RCC 7860 (cell line): ENCODE measurements at places on chromosomes 16 and 17.

- no peak for DNase-seq
Observed at GRCh38 chr17:63476854-63477479, at the start of gene ACE. Gene ACE, plus strand, starts transcription at chr17:63477061. Its CDS starts 34 bp downstream, at chr17:63477095.

DNA sequence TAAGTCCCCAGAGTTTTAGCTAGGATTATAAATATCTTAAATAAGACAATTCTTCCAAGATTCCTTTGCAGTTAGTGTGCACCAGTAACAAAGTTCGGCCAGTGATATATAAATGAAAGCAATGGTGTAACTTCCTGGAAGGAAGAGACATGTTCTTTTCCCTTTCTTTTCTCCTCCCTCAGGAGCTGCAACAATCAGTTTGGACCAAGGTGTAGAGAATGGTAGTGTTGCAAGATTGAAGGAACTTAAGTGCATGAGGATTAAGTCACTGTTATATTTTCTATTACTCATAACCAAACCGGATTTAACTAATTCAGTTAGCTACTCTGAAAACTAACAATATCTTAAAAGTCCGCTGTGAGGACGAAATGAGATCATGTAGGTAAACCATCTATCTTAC, 68.9 kb upstream of the KCNJ16 start:
- DNase-seq: no peak

DNA sequence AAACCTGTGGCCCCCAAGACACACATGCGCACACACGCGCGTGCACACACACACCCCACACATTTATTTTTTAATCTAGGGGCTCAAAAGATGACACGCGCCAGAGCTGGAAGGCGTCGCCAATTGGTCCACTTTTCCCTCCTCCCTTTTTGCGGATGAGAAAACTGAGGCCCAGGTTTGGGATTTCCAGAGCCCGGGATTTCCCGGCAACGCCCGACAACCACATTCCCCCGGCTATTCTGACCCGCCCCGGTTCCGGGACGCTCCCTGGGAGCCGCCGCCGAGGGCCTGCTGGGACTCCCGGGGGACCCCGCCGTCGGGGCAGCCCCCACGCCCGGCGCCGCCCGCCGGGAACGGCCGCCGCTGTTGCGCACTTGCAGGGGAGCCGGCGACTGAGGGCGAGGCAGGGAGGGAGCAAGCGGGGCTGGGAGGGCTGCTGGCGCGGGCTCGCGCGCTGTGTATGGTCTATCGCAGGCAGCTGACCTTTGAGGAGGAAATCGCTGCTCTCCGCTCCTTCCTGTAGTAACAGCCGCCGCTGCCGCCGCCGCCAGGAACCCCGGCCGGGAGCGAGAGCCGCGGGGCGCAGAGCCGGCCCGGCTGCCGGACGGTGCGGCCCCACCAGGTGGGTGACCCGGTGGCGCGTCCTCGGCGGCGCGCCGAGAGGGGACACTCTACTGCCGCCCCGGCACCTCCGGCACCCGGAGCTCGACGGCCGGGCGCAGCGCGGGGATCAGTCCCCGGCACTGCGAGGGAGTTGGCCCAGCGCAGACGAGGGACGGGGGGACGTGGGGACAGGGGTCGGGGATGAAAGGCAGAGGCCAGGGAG, at the start of gene STAT5A:
TSS of gene STAT5A (plus strand) at position 522 of the 826 bp plus-strand sequence. CDS start 914 bp downstream, outside the sequence.
- no peak for DNase-seq

- peak; percentile 99 for DNase-seq
Observed at GRCh38 chr17:43469145-43469544, 14.6 kb upstream of the DHX8 start.

GRCh38 chr17:55175788-55176427, 88.9 kb upstream of the HLF start:
- no peak for DNase-seq

DNA sequence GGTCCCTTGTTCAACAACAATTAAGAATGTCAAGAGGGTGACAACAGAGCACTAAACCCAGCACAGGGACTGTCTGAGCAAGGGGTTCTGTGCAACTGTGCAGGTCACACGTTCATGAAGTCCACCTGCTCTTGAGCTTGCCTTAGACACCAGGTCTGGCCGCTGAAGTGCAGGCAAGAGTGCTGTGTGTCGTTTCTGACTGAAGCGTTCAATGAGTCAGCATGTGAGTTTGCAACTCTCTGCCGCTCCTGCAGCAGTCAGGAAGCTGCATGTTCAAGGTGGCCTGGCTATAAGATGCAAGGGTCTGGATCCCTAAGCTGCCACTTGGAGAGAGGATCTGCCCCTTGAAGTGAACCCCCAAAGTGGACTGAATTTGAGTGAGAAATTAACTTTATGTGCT, 332.7 kb upstream of the HSBP1 start:
- no peak for DNase-seq

DNA sequence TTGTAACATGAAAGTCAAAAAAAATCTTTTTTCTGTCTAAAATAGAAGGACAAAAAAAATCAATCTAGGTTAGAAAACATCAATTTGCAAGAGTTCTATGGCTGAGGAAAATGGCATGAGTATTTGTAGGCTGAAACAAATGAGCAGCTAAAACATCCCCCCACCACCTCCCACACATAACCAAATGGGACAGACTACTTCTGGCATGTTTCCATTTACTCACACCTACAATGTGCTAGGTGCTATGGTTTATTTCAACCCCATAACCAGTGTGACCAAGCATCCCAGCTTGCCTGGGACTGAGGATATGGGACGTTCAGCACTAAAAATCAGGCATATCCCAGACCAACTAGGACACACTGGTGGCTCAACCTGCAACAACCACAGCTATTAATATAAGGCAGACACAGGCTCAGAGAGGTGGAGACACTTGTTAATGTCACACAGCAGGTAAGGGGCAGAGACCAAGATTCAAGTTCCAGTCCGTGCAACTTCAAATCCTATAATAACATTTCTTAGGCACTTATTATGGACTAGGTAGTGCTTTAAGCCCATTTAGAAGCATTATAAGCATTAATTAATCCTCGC, 96.0 kb downstream of the XYLT1 start:
- DNase-seq: no peak

DNA sequence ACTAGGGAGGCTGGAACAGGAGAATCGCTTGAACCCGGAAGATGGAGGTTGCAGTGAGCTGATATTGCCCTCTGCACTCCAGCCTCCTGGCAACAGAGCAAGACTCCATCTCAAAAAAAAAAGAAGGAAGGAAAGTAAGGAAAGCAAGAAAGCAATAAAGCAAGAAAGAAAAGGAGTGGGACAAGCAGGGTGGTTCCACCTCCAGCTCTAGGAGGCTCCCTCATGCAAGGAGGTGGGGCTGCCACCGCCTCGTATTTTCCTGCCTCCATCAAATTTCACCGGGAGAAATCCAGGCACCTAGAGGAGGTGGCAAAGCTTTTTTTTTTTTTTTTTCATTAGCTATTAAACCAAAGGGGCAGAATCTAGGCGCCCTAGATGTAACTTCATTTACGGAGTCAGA, 1.0 kb downstream of the CYB561 start:
- DNase-seq: no peak

DNA sequence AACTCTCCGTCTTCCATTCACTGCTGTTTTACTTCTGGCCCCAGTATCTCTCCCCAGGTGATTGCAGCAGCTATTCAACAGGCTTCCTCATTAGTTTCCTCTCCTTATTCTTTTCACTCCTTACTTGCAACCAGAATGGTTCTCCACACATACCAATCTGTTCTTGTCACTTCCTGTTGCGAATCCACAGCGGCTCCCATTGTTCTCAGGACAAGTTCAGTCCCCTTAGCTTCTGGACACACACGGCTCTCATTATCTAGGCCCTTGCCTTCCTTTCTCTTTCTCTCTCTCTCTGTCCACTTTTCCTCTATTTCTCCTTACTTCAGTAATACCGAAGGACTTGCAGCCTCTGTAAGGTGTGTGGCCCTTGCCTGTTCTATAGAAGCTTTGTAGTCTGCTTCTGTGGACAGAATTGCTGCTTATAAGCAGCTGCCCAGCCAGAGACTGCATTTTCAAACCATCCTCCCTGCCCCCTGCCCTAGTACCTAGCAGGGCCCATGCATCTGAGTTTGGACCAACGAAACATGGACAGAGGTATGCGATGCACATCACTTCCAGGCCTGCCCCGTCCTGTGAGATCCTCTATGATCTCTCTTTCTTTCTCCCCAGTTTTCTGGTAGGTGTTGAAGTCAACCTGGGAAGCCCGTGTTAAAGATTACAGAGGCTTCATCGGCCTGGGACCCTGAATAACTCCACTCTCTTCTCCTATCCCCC, 45.7 kb downstream of the VAT1L start:
- DNase-seq: peak; percentile 21

DNA sequence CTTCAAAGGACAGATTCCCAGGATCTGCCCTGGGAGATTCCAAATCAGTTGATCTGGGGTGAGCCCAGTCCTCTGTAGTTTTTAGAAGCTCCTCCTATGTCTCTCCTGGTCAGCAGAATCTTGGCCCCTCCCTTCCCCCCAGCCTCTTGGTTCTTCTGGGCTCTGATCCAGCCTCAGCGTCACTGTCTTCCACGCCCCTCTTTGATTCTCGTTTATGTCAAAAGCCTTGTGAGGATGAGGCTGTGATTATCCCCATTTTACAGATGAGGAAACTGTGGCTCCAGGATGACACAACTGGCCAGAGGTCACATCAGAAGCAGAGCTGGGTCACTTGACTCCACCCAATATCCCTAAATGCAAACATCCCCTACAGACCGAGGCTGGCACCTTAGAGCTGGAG, 840 bp upstream of the CDH5 start:
- DNase-seq: no peak

DNA sequence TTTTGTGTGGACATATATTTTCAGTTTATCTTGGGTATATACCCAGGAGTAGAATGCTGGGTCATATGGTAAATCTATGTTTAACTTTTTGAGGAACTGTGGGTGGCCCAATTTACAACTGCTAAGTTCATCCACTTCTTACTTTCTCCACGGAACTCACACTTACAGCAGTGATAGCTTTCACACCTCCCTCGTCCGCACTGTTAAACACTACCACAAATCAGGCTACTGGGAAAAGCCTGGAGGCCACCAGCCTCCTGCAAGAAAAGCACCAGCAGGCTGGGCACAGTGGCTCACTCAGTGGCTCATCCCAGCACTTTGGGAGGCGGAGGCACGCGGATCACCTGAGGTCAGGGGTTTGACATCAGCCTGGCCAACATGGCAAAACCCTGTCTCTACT, 14.7 kb upstream of the ZG16 start:
- DNase-seq: no peak

- DNase-seq: no peak
Observed at GRCh38 chr16:59339871-59340270, 605.8 kb upstream of the GOT2 start.

- no peak for DNase-seq
Observed at GRCh38 chr17:43341715-43342588, 56.8 kb upstream of the ARL4D start.

GRCh38 chr17:34098699-34099098, 156.4 kb upstream of the CCL2 start:
- no peak for DNase-seq

GRCh38 chr17:1060991-1061390, 64.1 kb downstream of the TIMM22 start:
- peak; percentile 93 for DNase-seq

DNA sequence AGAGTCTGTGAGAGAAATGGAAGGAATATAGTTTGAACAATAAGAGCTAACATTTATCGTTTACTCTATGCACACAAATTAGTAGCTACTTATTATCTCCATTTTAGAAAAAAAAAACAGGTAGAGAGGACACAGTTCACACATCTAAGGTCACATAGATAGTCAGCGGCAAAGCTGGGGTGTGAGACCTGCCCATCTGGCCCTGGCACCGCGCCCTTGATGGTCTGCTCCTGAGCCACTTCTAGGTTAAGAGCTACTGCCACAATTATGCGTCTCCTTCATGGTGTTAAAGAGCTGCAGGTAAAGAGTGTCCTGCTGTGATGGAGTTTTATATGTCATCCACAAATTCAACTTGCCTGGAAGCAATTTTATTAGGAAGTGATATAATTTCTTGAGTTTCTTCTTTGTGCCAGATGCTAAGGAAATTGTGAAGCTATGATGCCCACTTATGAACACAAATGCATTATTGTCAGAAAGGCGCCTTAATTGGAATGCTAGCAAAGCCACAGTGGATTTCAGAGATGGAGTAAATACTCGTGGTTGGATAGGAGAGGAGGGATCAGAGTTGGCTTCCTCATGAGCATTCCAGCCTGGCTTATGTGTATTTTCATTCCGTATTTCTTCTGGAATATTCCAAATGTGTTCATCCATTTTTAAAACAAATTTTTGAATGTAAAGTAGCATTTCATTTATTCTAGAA, 21.3 kb upstream of the MFSD6L start:
- no peak for DNase-seq

DNA sequence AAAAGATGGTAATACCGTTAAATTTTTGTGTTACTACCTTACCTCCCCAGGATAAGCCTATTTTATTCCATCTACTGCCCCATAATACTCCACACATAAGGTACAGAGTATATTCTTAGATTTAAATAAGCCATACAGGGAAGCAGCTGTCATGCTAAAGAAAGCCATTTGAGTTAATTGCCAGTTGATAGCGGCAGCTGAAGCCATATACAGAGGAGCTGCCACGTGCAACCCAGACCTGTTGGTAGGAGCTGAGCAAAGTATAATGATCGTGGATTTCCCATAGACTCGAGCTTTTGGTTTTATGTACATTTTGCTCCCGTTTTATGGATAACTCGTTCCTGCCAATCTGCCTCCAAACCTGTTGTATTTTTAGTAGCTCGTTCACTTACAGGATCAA, 12.0 kb downstream of the CPSF4L start:
- no peak for DNase-seq

- no peak for DNase-seq
Observed at GRCh38 chr17:54793271-54793670, 107.4 kb upstream of the TOM1L1 start.

DNA sequence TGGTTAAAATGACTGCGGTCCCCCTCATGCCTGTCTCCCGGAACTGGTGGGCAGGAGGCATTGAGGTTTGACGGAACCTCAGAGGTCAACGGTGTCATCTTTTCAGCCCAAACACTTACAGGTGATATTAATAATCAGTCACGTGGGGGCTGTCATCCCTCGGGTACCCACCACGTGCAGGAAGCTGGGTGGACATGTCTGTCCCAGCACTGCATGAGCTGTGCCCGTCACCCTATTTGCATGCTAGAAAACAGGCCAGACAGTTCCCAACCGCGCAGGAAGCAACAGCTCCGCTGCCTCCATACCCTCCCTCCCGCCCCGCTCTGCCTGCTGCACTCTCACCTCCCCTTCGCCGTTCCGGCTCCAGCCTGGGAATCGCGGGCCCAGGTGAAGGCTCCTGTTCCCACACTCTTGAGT, 1.4 kb downstream of the SYNGR3 start:
- no peak for DNase-seq

DNA sequence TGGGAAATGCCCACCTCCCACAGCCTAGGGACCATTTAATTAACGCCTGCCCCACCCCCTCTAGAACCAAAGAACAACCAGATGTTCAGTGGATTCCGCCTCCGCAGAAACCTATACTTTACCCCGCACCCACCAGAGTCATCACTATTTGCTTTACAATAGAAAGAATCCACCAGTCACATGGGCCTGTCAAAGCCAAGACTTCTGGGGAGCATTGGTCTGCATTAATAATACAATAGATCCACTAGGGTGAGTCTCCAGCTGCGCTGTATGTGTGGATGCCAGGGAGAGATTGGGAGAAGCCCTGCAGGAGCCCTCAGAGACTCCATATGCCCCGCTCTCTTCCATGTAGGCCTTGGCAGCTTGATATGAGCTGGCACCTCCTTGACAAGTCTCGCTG, 31.3 kb downstream of the CLEC19A start:
- DNase-seq: no peak
